ENCODE measurements at places on chromosomes 11 and 22.

DNA sequence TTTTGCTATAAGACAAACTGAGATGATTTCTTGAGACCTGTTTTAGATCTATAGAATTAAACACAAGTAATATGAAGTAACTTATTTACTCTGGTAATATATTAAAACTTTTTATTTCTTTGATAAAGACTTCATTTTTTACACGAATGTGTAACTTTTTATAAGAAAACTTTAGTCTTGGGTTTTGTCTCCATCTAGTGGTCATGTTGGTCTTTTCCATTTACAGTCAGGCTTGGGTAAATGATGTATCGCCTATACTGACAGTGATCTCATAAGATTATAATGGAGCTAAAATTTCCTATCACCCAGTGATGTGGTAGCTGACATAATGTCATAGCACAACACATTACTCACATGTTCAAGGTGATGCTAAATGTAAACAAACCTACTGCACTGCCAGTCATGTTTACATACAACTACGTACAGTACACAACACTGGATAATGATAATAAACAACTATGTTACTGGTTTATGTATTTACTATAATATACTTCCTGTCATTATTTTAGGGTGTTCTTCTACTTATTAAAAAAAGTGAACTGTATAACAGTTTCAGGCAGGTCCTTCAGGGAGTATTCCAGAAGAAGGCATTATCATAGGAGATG, 7.5 kb upstream of the C11orf97 start:
- no peak for DNase-seq

GRCh38 chr11:74018331-74019005, 9.6 kb upstream of the UCP3 start:
- DNase-seq: peak; percentile 94

GRCh38 chr11:5603326-5603725, 6.9 kb downstream of the TRIM6 start:
- no peak for DNase-seq

GRCh38 chr11:70820712-70821111, 422.4 kb downstream of the CTTN start:
- DNase-seq: no peak

GRCh38 chr11:128214263-128214662, 373.1 kb downstream of the ETS1 start:
- no peak for DNase-seq

GRCh38 chr11:77111277-77111676, 8.6 kb downstream of the OMP start:
- DNase-seq: no peak

DNA sequence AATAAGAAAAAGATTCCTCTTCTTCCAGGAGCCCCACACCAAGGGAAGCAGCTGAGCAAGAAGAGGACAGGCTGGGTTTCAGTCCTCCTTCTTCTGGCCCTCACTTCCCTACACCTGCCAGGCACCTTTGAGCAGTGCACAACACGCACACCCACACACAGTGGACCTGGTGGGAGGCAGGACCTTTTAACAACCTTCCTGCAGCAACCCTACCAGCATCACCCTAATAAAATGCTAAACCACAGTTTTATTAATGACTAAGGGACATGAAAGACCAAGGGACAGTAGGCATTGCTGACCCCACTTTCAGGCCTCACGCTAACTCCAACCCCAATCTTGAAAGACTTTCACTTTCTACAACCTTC, 12.2 kb downstream of the ARAP1 start:
- DNase-seq: no peak

- no peak for DNase-seq
Observed at GRCh38 chr11:19602406-19602805, 110.2 kb upstream of the NAV2 start.

GRCh38 chr22:41638748-41639147, 17.7 kb downstream of the XRCC6 start:
- no peak for DNase-seq

DNA sequence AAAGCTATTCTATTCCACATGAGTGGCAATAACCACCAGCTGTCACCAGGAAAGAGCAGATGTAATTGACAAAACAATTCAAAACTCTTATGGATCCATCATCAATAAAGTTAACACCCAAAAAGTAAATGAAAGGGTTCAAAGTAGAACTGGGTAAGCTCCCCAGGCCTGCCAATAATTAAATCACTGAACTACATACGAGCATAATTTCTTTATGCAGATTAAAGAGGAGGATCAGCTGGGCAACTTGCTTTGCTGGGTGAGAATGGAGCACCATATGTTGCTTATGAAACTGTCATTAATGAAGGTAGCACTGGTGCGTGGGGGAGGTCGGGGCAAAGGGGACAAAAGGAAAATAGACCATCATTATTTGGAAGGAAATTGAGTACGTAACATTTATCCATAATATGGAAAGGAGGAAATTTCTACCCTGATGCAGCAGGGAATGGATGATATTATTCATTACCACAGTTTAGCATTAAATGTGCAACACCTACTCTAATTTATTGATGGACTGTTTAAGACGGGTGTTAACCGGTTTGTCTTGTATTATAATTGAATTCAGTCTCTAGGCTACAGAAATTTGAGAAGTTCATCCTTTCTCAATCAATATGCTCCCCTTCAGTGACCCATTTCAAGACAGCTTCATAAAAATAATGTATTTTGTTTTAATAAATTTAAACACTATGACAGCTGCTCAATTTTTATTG, 315.9 kb downstream of the CADM1 start:
- DNase-seq: no peak

DNA sequence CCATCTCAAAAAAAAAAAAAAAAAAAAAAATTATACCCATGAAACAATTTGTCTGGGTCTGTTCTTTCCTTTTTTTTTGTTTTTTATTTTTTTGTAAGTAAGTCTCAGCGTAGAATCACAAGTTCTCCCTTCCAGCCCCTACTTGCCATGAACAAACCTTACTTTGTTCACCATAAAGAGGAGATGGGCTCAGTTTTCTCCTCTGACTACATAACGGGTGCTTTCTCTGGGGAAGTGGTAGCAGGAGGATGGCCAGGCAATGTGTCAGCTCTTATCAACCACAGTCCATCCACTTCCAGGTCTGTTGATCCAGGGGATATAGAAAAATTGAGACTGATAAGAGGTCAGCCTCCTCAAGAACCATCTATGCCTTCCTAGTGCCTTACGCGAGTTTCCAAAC, 11.0 kb downstream of the ASCC2 start:
- DNase-seq: no peak

DNA sequence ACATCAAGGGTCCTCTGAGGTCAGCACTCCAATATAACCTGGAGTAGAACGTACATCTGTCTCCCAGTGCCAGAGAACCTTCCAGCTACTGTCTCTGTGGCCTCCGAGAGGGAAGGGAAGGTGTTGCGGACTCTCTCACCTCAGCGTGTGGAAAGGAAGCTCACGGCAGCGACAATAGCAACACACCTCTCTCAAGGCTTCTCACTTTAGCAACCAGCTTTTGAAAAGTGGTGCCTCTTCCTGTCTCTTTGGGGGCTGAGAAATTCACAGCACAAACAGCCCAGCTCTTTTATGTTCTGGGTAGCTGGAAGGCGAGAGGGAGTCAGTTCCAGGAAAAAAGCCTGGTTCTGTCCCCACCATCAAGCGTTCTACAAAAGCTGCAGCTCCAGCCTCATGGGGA, 156.9 kb upstream of the TBCEL start:
- no peak for DNase-seq

DNA sequence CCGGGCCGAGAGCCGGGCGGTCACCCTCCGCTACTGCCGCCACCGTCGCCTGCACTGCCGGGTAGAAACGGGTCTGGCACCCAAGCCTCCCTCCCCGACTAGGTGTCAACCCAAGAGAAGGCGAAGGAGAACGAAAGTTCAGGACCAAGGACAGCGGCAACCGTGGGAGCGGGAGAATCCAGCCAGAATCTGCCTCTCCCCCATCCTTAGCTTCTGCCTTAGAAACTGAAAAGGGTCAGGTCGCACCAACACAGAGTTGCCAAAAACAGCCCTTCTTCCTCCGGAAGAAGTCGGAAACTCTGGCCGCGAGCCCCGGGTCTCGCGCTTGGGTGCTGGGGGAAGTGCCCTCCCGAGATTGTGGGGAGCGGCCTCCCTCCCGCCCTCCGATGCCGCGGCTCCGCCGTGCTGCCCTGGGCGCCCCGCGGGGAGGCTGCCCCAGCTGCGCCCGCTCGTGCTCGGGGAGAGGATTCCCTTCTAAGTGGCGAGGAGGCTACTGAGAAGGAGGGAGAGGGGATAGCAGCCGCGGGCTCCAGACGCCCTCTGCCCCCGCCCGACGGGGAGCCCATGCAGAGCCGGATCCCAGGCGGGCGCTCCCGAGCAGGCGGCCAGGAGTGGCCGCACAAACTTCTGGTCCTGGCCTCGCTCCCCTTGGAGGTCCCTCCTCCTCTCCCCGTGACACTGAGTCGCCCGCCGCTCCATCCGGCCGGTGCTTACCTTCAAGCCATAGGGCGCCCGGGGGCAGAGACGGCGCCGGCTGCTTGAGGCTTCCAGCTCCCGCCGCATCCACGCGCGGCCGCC, 637 bp downstream of the DRD2 start:
- peak; percentile 76 for DNase-seq

- no peak for DNase-seq
Observed at GRCh38 chr22:50583294-50583861, 729 bp upstream of the CHKB start.

GRCh38 chr22:39750759-39751158, 142.8 kb downstream of the ENTHD1 start:
- no peak for DNase-seq
